ENCODE measurements at places on chromosomes 12 and 14.

DNA sequence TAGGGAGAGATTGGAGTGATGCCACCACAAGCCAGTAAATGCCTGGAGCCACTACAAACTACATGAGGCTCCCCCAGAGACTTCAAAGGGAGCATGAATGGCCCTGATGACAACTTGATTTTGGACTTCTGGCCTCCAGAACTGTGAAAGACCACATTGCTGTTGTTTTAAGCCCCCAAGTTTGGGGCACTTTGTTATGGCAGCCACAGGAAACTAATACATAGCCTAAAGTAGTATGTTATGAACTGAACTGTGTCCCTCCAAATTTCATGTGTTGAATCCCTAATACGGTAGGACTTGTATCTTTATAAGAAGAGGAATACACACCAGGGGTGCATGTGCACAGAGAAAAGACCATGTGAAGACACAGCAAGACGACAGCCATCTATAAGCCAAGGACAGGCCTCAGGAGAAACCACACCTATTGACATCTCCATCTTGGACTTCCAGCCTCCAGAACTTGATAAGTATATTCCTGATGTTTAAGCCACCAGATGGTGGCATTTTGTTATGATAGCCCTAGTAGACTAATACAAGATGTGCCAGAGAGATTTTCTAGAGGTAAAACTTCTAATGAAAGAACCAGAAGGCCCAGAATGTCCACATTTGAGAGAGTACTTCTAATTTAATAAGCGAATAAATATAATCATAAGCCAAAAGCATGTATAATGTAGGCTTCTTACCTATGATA lies 127.1 kb upstream of the BMP4 start:
- no peak for DNase-seq

DNA sequence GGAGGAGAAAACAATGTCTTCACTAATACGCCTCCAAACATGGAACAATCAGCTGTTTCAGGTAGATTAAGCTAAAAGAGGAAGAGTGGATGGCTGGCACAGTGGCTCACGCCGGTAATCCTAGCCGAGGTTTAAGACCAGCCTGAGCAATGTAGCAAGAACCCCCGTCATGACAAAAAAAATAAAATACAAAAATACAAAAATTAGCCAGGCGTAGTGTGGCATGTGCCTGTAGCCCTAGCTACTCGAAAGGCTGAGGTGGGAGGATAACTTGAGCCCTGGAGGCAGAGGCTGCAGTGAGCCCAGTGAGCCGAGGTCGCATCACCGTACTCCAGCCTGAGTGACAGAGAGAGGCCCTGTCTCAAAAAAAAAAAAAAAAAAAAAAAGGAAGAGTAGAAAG lies 1.2 kb upstream of the MED13L start:
- DNase-seq: no peak

DNA sequence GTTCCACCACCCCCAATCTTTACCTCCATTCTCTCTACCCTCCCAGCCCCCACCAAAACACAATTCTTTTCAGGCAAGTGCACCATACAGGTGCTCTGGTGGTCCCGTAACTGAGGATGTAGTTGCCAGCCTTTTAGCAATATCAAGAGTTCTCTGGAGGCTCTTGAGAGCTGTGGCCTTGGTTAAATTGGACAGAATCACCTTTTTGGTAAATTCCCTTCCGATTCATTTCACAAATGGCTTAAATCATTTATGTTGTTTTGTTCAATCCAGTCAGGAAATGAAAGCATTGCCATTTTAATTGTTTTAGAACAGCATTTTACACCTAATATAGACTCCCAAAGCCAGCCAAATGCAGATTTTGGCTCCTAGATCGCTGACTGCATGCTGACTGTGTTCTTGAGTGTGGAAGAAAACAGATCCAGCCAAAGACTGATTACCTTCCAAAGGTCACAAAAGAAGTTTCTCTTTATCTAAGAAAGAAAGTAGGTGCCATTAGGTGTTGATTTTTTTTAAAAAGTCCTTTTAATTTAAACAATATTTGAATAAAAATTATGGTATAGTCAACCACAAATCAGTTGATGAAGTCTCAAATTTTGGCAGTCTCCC lies 25.6 kb downstream of the CRADD start:
- no peak for DNase-seq

- DNase-seq: no peak
Observed at GRCh38 chr12:58629376-58629775, 290.9 kb downstream of the LRIG3 start.

DNA sequence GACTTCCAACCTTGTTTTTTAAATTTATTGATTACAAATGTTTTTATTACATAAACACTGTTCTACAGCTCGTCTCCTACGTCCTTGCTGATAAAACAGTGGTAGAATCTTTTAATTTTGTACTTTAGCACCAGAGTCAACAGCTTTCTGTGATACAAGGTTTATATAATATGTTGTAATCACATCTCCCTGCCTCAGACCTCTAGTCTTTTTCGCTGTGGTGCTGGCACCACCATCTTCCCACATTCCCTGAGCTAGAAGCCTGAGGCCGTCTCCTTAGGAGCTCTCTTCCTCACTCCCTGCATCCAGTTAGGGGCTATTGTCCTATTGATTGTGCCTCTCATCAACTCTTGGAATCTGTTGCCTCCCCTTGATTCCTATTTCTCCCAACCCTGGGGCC lies 17.1 kb downstream of the MTHFD1 start:
- no peak for DNase-seq

- no peak for DNase-seq
Observed at GRCh38 chr12:115857160-115857920, 420.2 kb downstream of the MED13L start.

DNA sequence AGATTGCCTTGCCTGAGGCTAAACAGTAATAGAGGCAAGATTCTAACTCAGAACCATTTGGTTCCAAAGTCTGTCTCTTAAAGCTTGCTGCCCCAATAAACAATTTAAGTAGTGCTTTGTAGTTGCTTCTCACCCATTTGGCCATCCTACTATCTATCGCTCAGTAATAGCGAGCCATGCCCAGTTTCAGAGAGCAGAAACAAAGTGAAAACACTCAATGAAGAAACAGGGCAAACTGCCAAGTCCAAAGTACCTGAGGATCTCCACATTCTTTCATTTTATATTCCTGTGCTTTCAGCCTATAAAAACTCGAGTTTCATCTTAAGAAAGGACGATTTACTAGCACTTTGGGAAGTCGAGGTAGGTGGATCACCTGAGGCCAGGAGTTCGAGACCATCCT lies 103.3 kb upstream of the BBS10 start:
- no peak for DNase-seq

GRCh38 chr14:101926085-101926484 lies 38.3 kb upstream of the DYNC1H1 start:
- DNase-seq: no peak

DNA sequence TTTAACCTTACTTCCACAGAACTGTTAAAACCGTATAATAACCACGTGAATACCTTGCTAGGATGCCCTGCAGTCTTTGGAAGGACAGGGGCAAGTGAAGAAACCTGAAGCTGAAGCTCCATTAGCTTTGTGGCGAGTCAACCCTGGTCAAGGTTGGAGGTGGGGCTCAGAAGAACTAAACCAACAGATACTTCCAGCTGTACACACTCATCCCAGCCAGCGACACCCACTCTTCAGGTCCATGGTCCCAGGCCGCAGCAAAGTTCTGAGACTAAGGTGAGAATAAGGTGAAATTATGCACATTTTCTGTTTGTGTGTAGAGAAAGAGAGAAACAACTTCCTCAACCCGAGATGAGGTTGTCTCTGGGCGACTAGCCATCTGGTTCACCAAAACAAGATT lies 77.6 kb downstream of the NTF3 start:
- DNase-seq: no peak

GRCh38 chr12:10851243-10851858 lies 2.1 kb upstream of the PRR4 start:
- DNase-seq: no peak

DNA sequence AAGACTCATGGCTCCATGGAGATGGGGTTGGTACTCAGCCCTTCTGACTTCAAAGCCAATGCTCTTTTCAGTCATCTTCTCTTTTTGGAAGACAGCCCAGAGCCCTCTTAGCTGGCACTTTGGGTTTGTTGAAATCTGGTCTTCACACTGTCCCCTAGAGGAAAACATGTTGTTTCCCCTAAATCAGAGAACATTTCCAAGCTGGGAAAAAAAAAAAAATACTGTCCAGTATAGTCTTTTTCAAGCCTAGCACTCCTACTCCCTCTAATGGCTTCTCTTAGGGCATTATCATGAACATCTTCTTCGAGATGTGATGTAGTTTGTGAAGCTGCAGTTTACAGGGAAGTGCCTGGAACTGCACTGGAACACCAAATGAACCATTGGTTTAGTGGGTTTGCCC lies 3.0 kb upstream of the ZC3H14 start:
- DNase-seq: no peak
